ENCODE measurements at places on chromosomes 13 and 19. TPM values are rescaled to one million over a fixed set of nuclear protein-coding genes. Genes with fewer than 3 reads are reported as not detected.

CGB1 gene
- total RNA-seq, result 2.2 TPM

THSD1 gene
- total RNA-seq, result 5.1 TPM

MBD3L2 gene
- total RNA-seq, result not detected

CARM1 gene
- total RNA-seq, result 21.4 TPM

MYCBP2 gene
- total RNA-seq, result 228 TPM

PCP2 gene
- total RNA-seq, result 4.2 TPM

CYP2S1 gene
- total RNA-seq, result 3.8 TPM

ARL11 gene
- total RNA-seq, result 0.19 TPM

ZNF565 gene
- total RNA-seq, result 4.5 TPM

BABAM1 gene
- total RNA-seq, result 59.8 TPM

ZSCAN1 gene
- not detected for total RNA-seq

CA11 gene
- 7.3 TPM for total RNA-seq

AXL gene
- 17.3 TPM for total RNA-seq

SEMA6B gene
- total RNA-seq, result 3.5 TPM

TYROBP gene
- 28.6 TPM for total RNA-seq

POGLUT2 gene
- 1.8 TPM for total RNA-seq

SERP2 gene
- not detected for total RNA-seq

DMKN gene
- 6,572 TPM for total RNA-seq

CYP4F12 gene
- 100 TPM for total RNA-seq

LRRC8E gene
- total RNA-seq, result 27.3 TPM

HCN2 gene
- total RNA-seq, result 0.65 TPM

FZR1 gene
- total RNA-seq, result 50.9 TPM

MEIS3 gene
- total RNA-seq, result 1.9 TPM

DPP9 gene
- 76.7 TPM for total RNA-seq

C19orf67 gene
- not detected for total RNA-seq

TEX101 gene
- not detected for total RNA-seq

KANK3 gene
- 7.6 TPM for total RNA-seq

PROZ gene
- not detected for total RNA-seq

CACNG8 gene
- not detected for total RNA-seq

MEIOSIN gene
- not detected for total RNA-seq

ATP5F1D gene
- 124 TPM for total RNA-seq

CDC34 gene
- total RNA-seq, result 146 TPM

PALM gene
- total RNA-seq, result 41.7 TPM

ZNF792 gene
- 3.8 TPM for total RNA-seq

PPAN gene
- 61.3 TPM for total RNA-seq

DNAAF3 gene
- 10.3 TPM for total RNA-seq

CALR3 gene
- not detected for total RNA-seq

CRX gene
- total RNA-seq, result not detected

CXCL17 gene
- not detected for total RNA-seq

CATSPERD gene
- not detected for total RNA-seq

STOML3 gene
- total RNA-seq, result not detected

ODAD3 gene
- total RNA-seq, result 0.94 TPM

FOSB gene
- 12.6 TPM for total RNA-seq

CD70 gene
- not detected for total RNA-seq

GPR183 gene
- total RNA-seq, result 13.7 TPM

GFY gene
- total RNA-seq, result not detected

TMC4 gene
- total RNA-seq, result 3.8 TPM

ZNF439 gene
- total RNA-seq, result 4.3 TPM

GRIK5 gene
- total RNA-seq, result 1.4 TPM

DPY19L3 gene
- total RNA-seq, result 13.3 TPM

PRKD2 gene
- 54.1 TPM for total RNA-seq

DCT gene
- total RNA-seq, result 24.9 TPM

MAP3K10 gene
- total RNA-seq, result 12.6 TPM

ZNF329 gene
- total RNA-seq, result 12.1 TPM

All from lower leg skin (tissue), 4 donors.